HCT116 (cell line): ENCODE measurements at places on chromosomes 12 and 14. TPM values are rescaled to one million over a fixed set of nuclear protein-coding genes. Genes with fewer than 3 reads are reported as not detected.

Gene NFATC4
- total RNA-seq: 7.6 TPM

Gene PLEKHG7
- total RNA-seq: not detected

Gene ARHGAP9
- 0.84 TPM for total RNA-seq

Gene NINJ2
- total RNA-seq: not detected

Gene KRT75
- not detected for total RNA-seq

Gene FAM186B
- 0.42 TPM for total RNA-seq

Gene CAPZA3
- total RNA-seq: not detected

Gene ACTN1
- total RNA-seq: 123 TPM

Gene TAMALIN
- 1.1 TPM for total RNA-seq
